Stimulated activated CD4-positive, alpha-beta T cell treated with anti-CD3 and anti-CD28 coated beads, Interleukin-1b, Interleukin-23, amount 100 ng/mL, for 24 hours (primary cell): ENCODE measurements at places on chromosomes 1 and 21.

DNA sequence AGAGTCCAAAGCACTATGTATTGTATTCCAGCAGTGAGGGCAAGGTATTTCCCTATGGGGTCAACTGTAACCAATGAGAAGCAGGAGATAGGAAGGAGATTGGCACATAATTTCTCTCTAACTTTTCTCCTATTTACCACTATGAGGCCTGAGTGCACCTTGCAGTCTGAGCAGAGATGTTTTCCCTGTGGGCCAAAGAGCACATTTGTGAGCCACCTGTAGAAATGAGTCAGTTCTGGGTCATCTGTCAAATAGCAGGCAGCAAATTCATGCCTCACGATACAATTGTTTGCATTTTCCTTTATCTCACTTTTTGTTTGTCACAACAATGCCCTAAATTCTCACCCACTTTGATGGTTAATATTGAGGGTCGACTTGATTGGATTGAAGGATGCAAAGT, 547.2 kb upstream of the NCAM2 start:
- no peak for DNase-seq

DNA sequence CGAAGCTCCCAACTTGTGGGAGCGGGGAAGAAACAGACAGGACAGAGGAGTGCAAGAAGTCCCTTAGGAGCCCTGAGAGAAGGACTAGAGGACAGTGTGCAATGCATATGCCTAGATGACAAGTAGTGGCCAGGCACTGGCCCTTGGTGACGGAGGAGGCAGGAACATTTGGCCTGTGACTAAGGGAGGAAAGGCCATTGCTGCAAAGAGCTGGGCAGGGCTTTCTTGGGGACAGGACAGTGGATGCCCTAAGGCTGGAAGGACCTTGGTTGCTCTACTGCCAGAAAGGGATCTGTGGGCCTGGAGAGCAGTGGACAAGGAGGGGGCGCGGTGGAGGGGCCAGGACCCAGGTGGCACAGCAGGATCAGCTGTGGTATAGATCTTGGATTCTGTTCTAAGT, 481.3 kb downstream of the CAMTA1 start:
- no peak for DNase-seq

DNA sequence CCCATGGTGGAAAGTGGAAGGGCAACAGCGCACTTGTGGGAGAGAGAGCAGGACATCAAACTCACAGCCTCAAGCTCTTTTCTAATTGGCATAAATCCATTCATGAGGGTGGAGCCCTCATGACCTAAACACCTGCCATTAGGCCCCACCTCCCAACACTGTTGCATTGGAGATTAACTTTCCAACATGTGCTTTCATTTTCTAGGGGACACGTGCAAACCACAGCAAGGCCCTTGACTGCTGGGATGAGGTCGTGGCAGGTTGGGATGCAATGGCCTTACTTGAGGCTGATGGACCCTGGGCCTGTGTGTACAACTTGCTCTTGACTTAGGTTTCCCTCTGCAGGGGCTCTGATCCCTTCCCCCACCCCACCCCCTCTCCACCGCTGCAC, 35.9 kb upstream of the NEK2 start:
- no peak for DNase-seq

GRCh38 chr1:200146100-200146499, 118.6 kb downstream of the NR5A2 start:
- DNase-seq, result no peak

GRCh38 chr1:154344977-154345837, 19.9 kb downstream of the ATP8B2 start:
- no peak for DNase-seq

GRCh38 chr1:247441606-247442005, 16.3 kb downstream of the OR2B11 start:
- no peak for DNase-seq

DNA sequence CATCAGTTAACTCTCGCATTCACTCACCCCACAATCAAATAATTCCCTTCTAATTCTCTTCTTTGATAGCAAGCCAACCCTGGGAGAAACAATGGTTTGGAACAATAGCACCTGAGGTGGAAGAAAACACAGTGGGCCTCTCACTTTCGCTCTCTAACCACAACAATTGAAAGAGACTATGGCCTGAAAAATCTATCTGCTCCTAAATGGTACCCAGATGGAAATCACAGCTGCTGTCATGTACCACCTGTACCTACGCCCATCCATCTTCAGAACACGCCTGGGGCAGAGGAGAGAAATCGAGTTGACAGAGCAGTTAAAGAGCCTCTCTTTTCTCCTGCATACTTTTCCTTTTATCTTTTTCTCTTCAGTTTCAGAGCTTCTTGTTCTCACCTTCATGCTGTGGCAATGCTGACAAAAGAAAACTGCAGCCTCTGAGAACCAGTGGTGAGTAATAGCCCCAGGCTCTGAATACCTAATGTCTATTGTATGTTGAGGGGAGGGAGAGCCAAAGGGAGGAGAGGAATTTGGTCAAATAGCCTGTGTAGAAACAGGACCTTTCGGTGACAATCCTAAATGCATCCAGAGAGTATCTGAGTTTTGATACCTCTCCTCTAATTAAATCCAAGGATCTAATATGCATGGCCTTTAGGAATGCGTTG, 57.7 kb downstream of the ZC3H11B start:
- DNase-seq, result no peak

DNA sequence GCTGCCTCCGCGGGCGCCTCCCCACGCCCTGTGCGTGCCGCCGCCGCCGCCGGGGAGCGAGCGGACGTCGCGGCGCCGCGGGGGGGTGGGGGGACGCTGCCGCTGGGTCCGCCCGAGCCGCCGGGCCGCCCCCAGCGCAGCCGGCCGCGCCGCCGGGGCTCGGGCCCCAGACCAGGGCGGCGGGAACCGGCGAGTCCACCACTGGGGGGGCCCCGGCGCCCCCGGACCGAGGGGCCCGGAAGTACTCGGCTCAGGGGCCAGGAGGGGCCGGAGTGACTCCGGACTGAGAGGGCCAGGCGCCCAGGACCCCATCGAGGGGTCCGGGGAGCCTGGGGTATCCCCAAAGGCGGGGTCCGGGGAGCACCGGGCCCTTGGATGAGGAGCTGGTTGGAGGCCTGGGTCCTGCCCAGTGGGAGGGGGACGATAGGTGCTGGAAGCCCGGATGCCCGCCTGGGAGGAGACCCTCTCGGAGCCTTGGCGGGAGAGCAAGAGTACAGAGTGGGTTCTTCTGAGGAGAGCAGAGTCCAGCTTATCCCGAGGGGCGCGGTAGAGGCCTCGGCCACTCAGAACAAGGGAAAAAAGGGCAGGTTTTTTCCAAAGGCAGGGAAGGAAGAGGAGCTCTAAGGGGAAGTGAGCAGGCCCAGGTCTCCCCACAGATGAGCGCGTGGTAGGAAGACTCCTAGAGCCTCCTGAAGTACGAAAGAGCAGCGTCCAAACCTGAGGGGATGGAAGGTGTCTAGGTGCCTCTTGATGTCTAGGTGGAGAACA, 556 bp downstream of the GMEB1 start:
- peak; percentile 25 for DNase-seq

DNA sequence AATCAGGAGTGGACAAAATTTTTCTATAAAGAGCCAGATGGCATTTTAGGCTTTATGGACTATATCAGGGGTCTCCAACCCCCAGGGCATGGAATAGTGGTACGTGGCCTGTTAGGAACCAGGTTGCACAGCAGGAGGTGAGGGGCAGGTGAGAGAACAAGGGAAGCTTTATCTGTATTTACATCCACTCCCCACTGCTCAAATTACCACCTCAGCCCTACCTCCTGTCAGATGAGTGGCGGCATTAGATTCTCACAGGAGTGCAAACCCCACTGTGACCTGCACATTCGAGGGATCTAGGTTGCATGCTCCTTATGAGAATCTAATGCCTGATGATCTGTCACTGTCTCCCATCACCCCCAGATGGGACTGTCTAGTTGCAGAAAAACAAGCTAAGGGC, 13.9 kb downstream of the PHTF1 start:
- DNase-seq, result no peak
